ENCODE measurements at places on chromosomes 4 and X.
A peak's percentile ranks its signal among the peaks of the same experiment; 100 is the strongest.

- no peaks in the 10 kb centered on the region for H3K36me3 ChIP-seq
- H3K27ac ChIP-seq = no peak overlapping the region
- H3K4me1 ChIP-seq = no peaks in the 10 kb centered on the region
- no peak for DNase-seq
- H3K4me3 ChIP-seq = no peak overlapping the region
Measured at GRCh38 chr4:173547889-173548288, 17.9 kb upstream of the HAND2 start.

DNA sequence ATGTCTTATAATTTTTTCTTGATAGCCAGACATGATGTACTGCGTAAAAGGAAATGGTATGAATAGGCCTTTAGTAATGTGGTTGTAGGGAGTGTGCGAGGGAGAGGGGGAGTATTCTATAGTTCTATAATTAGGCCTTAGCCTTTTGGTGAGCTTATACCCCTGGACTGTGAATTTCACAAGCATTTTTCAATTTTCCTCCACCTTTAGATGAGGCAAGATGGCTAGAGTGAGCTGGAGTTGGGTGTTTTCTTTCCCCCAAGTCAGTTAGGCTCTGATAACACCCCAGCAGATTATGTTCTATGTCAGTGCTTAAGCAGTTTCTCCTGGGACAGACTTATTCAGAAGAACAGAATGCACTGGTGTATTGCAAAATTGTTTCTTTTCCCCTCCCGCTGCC, 210.2 kb upstream of the NPY2R start:
- no peak overlapping the region for H3K27ac ChIP-seq
- no peaks in the 10 kb centered on the region for H3K27me3 ChIP-seq
- DNase-seq = no peak

DNA sequence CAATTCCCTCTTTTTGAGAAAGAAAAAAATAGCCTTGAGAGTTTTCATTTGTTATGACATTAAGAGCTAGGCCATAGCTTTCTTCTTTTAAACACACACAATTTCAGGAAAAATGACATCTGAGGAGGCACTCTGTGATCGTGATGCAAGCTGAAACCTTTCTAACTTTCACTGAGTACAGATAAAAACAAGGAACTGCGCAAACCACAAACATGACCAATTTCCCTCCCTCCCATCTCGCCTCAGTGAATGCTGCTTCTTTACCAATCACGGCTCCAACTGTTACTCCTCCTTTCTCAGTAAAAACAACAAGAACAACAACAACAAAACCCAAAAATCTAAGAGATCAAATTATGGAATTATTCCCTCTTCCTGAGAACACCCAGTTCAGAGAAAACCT, 626.8 kb downstream of the TLL1 start:
- H3K27ac ChIP-seq = no peak overlapping the region
- H3K27me3 ChIP-seq = no peaks in the 10 kb centered on the region

GRCh38 chr4:150247184-150247583, 168.9 kb downstream of the DCLK2 start:
- no peak overlapping the region for H3K4me3 ChIP-seq
- no peak for DNase-seq
- H3K27ac ChIP-seq = no peak overlapping the region
- no peaks in the 10 kb centered on the region for H3K27me3 ChIP-seq
- peaks cover 32% of the 10 kb centered on the region for H3K36me3 ChIP-seq

DNA sequence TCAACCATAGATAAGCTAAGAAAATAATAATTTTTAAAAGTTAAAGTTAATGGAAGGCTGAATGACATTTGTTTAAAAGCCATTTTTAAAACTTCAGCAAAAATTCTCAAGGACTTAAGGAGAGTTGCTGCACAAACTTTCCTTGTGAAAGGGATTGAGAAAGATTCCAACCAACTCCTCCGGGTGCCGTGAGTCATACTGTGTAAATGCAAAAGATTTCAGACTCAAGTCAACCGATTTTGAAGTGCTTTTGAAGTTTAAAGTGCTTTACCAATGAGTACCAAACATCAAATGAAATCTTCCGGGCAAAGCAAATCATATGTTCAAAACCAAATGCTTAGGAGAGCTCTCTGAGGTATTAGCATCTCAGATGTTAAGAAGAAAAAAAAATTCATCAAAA, 31.4 kb downstream of the VCX2 start:
- H3K36me3 ChIP-seq = no peaks in the 10 kb centered on the region
- H3K4me1 ChIP-seq = peaks cover 10% of the 10 kb centered on the region
- DNase-seq = no peak
- H3K27ac ChIP-seq = no peak overlapping the region

DNA sequence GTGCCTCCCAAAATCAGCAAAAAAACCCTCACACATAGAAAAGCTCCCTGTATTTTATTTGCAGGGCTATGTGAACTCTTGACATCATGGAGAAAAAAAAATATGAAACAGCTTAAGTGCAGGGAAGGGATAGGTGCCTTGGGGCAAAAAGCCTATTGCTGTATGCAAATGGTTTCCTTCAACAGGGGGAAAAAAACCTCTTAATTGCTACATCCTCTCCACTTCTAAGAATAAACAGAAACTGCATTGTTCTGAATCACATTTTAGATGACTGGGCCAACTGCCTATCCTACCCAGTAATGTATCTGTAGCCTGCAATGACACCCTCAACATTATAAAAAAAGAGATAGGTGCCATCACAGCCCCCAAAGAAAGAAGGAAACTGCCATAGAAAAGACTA, 229.4 kb upstream of the GALNTL6 start:
- no peak overlapping the region for H3K27ac ChIP-seq
- H3K4me1 ChIP-seq = peaks cover 17% of the 10 kb centered on the region
- H3K4me3 ChIP-seq = no peak overlapping the region
- DNase-seq = no peak
- peaks cover 2% of the 10 kb centered on the region for H3K36me3 ChIP-seq

DNA sequence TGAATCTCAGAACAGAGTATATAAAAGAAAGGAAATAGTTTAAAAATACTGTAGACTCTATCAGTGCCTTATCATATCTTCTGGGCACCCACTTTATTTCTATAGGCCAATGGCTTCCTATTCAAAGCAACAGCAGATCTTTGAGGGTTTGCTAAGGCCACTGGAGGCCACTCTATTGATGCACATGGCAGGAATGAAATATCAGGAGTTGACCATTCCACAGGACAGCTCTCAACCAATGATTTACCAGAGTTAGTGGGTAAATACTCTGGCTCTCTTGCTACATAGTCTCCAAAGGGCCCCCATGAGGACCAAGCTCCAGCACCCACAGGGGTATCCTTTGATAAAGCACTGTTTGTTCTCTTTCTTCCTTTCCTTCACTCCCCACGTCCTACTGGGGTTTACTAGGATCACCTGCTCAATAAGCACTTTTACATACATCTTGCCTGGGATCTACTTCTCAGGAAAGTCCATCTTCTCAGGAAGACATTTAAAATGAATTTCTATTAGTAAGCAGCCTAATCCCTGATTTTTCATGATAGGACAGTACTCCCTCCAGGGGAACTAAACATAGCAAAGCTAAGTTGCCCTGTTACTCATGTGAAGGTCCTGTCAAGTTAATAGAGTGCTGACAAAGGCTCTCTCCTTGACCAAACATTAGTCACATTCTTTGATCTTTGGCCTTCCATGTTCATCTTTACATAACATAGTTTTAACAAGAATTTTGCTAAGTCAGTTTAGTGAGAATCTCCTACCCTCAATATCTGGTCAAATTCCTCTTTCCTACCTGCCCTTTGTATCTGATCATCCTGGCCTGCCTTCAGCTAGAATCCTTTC, 459.7 kb downstream of the GRXCR1 start:
- H3K4me1 ChIP-seq = no peaks in the 10 kb centered on the region
- no peak overlapping the region for H3K4me3 ChIP-seq
- no peaks in the 10 kb centered on the region for H3K36me3 ChIP-seq
- DNase-seq = no peak
- no peak overlapping the region for H3K27ac ChIP-seq
- H3K27me3 ChIP-seq = no peaks in the 10 kb centered on the region

DNA sequence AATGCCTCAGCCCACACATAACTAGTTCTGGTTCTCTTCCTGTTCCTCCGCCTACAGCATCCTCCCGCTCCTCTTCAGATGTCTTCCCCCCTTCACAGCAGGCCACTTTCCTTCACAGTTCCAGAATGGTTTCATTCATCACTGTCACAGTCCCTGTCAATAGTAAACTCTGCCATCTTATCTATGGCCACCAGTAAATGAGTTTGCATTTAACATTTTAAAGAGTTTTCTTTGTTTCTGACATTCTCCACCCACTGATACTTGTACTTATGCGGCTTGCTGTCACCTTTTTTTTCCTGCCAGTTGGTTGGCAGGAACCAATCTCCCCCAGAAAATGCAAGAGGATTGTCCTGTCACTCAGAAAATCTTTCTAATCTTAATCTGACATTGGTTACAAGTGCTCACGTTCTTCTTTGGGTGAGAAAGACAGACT, 114.1 kb downstream of the GLUD2 start:
- peak overlapping the region; percentile 0 for H3K4me3 ChIP-seq
- H3K36me3 ChIP-seq = peaks cover 5% of the 10 kb centered on the region
- H3K4me1 ChIP-seq = peaks cover 51% of the 10 kb centered on the region
- H3K27ac ChIP-seq = peak overlapping the region; percentile 0
- no peak for DNase-seq

DNA sequence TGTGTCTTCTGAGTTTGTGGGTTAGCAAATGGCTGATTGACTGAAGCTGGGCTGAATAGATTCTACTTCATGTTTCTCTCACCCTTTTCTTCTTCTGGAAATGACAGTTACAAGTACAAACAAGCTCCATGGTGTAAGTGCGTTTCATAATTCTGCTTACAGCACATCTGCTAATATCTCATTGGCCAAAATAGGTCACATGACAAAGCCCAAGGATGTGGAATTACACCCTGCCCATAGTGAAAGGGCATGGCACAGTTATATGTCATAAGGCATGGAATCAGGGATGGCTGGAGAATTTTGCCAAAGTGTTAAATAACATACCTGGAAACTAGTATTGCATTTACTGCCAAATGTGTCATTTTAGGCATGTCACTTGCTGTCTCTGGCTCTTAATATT, 327.2 kb downstream of the NKX6-1 start:
- H3K27me3 ChIP-seq = no peaks in the 10 kb centered on the region
- H3K4me1 ChIP-seq = no peaks in the 10 kb centered on the region

GRCh38 chr4:40121515-40121914, 64.9 kb downstream of the N4BP2 start:
- peaks cover 22% of the 10 kb centered on the region for H3K36me3 ChIP-seq
- H3K4me3 ChIP-seq = no peak overlapping the region
- H3K27me3 ChIP-seq = no peaks in the 10 kb centered on the region
- DNase-seq = no peak
- H3K27ac ChIP-seq = no peak overlapping the region

DNA sequence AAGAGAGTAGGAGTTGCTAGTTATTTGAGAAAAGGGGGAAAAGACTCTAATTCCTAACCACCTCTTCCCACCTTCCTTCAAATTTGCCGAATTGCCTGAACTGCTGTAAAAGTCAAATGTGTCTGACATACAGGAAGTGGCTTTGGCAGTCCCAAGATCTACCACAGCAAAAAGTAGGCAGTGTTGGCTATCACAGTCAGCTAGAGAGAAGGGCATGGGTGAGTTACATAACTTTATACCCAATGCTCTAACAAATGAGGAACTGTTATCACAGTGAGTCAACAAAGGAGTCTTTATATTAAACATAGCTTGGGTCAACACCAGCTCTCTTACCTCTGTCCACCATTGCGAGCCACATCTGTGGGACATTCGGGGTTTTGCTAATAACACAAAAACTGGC, 2.4 kb upstream of the MBNL3 start:
- no peak for DNase-seq
- peaks cover 60% of the 10 kb centered on the region for H3K4me1 ChIP-seq
- peaks cover 33% of the 10 kb centered on the region for H3K27me3 ChIP-seq
- H3K36me3 ChIP-seq = no peaks in the 10 kb centered on the region
- H3K4me3 ChIP-seq = peak overlapping the region; percentile 100
- no peak overlapping the region for H3K27ac ChIP-seq

DNA sequence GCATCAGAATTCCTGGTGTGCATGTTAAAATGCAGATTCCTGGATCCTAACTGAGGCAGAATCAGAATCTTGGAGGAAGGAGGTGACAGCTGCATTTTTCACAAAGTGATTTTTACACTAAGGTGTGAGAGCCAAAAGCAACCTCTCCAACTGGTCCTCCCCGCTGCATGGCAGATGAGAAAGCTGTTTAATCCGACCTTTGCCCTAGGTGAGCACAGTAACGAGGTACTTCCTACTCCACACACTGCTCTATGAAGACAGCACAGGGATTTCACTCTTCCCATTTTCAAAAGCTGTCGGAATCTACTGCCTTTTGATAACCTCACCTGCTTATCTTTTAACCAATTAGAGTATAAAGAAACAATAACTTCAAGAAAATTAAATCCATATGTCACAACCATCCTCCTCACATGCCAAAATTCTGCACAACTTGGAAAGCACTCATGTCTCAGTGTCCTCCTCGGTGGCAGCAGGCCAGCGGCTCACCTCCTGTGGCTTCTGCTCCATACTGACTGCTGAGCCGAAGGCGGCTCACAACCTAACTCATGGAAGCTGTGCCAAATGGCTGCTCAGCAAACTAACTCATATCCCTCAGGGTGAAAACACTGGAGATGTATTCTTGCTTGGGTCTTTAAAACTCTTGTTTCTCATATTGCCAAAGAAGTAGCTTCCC, 3.6 kb downstream of the CASP6 start:
- DNase-seq = no peak
- no peak overlapping the region for H3K27ac ChIP-seq
- peaks cover 21% of the 10 kb centered on the region for H3K36me3 ChIP-seq
- peak overlapping the region; percentile 10 for H3K4me3 ChIP-seq
- peaks cover 21% of the 10 kb centered on the region for H3K4me1 ChIP-seq

DNA sequence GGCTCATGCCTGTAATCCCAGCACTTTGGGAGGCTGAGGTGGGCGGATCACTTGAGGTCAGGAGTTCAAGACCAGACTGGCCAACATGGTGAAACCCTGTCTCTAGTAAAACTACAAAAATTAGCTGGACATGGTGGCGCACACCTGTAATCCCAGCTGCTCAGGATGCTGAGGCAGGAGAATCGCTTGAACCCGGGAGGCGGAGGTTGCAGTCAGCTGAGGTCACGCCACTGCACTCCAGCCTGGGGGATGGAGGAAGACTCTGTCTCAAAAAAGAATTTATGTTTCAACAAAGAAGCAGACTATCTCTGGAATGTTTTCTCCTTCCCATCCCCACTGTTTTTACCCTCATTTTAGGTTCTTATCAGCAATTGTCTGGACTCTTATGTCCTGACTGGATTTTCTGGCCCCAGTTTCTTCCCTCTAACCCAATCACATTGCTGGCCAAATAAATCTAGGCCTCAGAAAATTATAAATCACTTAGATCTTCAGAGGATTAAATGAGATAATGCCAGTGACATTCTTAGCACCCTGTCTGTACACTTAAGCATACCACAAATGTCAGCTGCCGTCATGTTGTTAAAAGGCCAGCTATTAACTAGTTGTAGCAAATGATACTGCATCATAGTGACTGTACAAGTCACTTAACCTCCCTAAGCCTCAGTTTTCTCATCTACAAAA, 44.9 kb upstream of the PRSS48 start:
- H3K27me3 ChIP-seq = no peaks in the 10 kb centered on the region
- DNase-seq = no peak
- H3K4me3 ChIP-seq = no peak overlapping the region
- H3K36me3 ChIP-seq = peaks cover 10% of the 10 kb centered on the region

GRCh38 chrX:16892504-16893362, 22.6 kb upstream of the RBBP7 start:
- peaks cover 7% of the 10 kb centered on the region for H3K4me1 ChIP-seq
- H3K27ac ChIP-seq = no peak overlapping the region
- DNase-seq = peak; percentile 80

GRCh38 chr4:23153076-23153475, 460.3 kb downstream of the GBA3 start:
- H3K36me3 ChIP-seq = peaks cover 4% of the 10 kb centered on the region
- DNase-seq = no peak
- peaks cover 4% of the 10 kb centered on the region for H3K4me1 ChIP-seq
- no peaks in the 10 kb centered on the region for H3K27me3 ChIP-seq

GRCh38 chr4:84973856-84974255, 7.4 kb upstream of the WDFY3 start:
- no peak overlapping the region for H3K4me3 ChIP-seq
- no peaks in the 10 kb centered on the region for H3K27me3 ChIP-seq
- no peaks in the 10 kb centered on the region for H3K36me3 ChIP-seq
- H3K27ac ChIP-seq = no peak overlapping the region

Measured in neural crest cell (in vitro differentiated cells).